GM04504 (cell line): ENCODE measurements at places on chromosomes 11 and 22.

DNA sequence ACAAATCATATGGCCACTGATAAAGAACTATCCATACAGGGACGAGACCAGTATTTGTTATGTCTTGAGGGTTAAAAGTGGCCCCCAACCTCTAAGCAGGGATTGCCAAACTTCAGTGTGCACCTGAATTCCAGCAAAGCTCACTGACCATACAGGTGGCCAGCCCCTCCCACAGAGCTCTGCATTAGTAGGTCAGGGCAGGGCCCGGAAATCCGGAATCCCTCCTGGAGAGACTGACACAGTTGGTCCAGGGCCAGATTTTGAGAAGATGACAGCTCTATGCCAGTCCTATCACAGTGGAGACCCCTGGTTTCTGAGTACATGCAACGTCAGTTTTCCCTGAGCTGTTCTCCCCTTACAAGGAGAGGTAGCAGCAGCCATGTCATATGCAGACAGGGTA, 20.8 kb downstream of the VPS37C start:
- no peak for DNase-seq

GRCh38 chr11:134524896-134525845, 113.1 kb upstream of the B3GAT1 start:
- DNase-seq, result no peak

DNA sequence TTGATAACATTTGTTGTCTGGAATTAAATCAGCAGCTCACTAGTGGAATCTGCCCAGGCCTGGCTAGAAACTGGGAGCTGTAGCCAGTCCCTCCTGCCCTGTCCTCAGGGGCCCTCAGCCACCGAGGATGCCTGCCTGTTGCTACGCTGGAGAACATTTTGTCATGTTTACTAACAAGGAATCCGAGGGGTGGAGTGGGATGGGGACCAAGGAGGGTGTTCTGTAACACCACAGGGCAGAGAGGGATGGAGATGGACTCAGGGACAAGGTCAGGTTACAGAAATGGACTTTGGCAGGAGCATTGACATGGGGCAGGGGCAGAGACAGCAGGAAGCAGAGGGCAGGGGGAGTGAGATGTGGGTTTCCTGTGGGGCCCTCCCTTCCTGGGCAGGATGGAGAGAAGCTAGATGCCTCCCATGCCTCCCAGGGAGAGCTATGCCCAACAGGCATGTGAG, 45.8 kb upstream of the AMPD3 start:
- DNase-seq, result no peak

- no peak for DNase-seq
Measured at GRCh38 chr22:46681010-46681409, 57.0 kb downstream of the CERK start.

DNA sequence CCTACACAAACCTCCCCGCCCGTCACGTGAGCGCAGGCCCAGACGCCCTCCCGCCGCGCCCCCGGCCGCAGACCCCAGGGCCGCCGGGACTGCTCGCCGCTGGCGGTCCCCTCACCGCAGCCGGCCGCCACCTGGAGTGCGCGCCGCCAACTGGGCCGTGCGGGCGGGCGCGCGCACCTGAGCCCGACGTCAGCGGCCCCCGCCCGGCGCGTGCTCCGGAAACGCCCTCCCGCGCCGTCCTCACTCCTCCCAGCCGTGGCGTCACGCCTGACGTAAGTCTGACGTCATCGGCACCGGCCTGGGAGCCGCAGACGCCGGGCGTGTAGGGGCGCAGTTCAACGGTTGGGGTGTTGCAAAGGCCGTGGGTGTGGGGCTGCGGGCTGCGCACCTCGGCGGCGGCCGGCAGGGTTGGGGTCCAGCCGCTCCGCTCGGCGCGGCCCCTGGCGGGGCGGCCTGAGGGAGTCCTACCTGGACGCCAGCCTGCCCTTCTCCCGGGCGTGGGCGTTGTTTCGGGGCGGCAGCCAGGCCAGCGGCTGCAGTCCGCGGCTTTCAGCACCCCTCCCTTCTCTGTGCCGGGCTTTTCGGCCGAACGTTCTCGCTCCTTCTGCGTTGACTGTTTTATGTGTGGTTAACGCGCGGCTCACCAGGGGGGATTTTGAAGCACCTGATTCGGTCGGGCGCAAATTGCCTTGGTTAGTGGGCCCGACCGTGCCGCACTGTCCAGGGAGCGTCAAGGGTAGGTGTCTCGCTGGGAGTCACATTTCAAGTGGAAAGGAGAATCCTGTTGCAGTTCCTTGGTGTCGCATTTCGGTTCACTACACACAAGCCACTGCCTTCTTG, at the start of gene JOSD1:
Gene JOSD1 (minus strand): TSS at position 155 of the 840 bp plus-strand sequence. CDS start 956 bp downstream, outside the sequence.
- DNase-seq, result peak; percentile 74

- DNase-seq, result no peak
Measured at GRCh38 chr11:34755671-34756070, 134.8 kb downstream of the EHF start.

- no peak for DNase-seq
Measured at GRCh38 chr11:94147433-94147845, 18.8 kb downstream of the PANX1 start.

GRCh38 chr11:75816561-75817239, 1.7 kb downstream of the UVRAG start:
- no peak for DNase-seq

GRCh38 chr11:16299884-16300782, 56.2 kb downstream of the SOX6 start:
- DNase-seq, result no peak

DNA sequence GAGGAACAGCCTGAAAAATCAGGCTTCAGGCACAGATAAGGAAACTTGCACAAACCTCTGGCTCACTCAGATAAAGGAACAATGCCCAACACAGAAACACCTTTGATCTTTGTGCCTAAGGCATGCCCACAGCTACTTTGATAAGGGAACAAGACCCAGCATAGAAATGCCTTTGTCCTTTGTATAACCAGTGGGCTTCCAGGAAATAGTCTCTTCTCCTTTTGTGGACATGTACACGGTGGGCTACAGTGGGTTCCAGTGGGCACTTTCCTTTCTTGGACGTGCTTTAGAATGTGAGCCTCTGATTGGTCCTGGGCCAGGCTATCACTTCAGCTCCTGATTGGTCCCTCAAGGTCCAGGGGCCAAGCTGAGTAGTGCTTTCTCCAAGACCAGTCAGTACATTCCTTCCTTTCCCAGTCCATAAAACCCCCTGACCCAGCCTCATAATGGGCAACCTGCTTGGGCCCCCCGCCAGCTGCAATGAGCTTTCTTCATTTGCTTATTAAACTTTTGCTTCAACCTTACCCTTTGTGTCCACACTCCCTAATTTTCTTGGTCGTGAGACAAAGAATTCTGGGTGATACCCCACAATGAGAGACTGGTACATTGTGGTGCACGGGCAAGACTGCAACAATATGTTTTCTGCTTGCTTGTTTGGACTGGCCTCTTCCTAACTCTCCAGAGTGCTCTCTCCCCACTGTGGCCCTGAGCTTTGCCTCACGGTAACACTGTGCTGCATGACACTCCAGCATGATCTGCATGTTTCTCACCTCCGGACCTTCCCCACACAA, 1.7 kb upstream of the CABIN1 start:
- no peak for DNase-seq

GRCh38 chr11:133710681-133711240, 134.6 kb downstream of the SPATA19 start:
- DNase-seq, result no peak

DNA sequence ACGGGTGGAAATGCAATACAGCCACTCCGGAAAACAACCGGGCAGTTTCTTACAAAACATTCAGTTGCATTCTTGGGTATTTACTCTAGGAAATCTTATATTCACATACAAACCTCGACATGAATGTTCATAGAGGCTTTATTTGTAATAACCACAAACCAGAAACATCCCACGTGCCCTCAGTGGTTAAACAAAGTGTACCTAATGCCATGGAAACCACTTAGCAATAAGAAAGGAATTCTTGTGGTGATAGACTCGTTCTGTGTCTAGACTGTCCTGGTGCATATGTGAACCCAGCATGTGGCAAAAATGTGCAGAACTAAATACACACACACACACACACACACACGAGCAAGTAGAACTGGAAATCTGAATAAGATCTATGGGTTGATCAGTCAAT, 1073.3 kb downstream of the TBC1D22A start:
- peak; percentile 39 for DNase-seq

DNA sequence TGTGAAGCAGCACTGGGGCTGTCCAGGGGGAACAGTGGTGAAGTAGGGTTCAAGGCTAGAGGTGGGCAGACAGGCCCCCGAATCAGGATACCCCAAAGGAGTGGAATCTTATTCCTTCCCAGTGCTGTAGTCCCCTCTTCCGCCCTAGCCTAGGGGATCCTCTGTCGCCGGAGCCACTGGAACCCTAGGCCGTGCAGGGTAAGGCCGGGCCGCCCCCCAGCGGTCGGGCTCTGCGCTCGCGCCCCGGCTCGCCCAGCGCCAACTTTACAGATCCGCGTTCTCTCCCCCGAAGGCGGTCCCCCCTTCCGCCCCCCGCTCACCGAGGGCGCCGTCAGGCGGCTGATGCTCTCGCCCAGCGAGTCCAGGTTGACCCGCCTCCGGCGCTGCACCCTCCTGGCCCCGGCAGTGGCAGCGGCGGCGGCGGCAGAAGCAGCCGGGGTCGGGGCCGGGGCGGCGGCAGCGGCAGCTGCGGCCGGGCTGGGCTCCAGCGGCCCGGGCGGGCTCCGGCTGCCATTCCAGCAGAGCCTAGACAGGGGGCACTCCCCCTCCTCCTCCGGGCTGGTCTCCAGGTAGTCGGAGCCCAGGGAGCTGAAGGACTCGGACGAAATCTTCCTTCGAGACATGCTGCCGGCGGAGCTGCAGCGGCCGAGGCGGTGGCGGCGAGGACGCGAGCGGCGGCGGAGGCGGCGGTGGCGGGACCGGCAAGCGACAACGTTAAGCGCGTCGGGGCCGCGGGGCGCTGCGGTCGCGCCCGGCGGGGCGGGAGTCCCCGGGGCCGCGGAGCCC, 650 bp downstream of the GUCY1A2 start:
- no peak for DNase-seq

GRCh38 chr11:100119176-100119575, 567.9 kb upstream of the ARHGAP42 start:
- DNase-seq, result no peak

DNA sequence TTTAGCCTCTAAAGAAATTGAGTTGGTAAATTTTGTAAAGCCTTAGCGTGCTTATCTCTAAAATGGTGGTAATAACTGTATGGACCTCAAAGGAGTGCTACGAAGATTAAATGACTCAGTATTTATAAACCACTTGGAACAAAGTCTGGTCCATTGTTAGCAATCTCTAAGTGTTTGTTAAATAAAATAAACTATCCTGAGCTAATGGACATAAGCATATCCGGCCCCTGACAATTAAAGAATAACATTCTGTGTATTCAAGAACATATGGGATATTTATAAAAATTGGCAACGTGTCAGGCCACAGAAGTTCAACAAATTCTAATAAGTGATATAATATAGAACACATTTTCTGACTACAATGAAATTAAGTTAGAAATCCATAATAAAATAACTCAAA, 71.0 kb downstream of the MYEOV start:
- no peak for DNase-seq

- peak; percentile 14 for DNase-seq
Measured at GRCh38 chr22:23856721-23857605, 712 bp upstream of the SLC2A11 start.

DNA sequence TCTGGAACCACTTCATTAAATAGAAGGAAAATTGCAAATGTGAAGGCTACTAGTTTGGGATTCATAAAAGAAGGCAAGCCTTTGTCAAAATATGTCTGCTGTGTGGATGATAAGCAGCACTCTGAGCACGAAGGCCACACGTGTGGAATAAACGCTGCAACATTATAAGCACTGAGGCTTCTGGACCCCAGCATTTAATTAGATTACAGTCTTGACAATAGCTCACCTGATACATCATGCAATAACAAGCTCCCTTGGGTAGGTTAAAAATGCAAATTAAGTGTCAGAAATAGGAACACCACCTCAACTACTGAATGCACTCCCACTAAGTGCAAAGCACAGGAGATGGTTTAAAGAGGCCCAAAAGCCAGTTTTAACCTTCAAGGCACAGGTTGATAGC, 179.3 kb downstream of the LARGE1 start:
- DNase-seq, result no peak

- DNase-seq, result no peak
Measured at GRCh38 chr11:134759855-134760254, 347.8 kb upstream of the B3GAT1 start.

- peak; percentile 40 for DNase-seq
Measured at GRCh38 chr11:66568124-66568916, at the start of gene CTSF. Gene CTSF (minus strand): TSS chr11:66568606. CDS start chr11:66568486, 120 bp downstream.

DNA sequence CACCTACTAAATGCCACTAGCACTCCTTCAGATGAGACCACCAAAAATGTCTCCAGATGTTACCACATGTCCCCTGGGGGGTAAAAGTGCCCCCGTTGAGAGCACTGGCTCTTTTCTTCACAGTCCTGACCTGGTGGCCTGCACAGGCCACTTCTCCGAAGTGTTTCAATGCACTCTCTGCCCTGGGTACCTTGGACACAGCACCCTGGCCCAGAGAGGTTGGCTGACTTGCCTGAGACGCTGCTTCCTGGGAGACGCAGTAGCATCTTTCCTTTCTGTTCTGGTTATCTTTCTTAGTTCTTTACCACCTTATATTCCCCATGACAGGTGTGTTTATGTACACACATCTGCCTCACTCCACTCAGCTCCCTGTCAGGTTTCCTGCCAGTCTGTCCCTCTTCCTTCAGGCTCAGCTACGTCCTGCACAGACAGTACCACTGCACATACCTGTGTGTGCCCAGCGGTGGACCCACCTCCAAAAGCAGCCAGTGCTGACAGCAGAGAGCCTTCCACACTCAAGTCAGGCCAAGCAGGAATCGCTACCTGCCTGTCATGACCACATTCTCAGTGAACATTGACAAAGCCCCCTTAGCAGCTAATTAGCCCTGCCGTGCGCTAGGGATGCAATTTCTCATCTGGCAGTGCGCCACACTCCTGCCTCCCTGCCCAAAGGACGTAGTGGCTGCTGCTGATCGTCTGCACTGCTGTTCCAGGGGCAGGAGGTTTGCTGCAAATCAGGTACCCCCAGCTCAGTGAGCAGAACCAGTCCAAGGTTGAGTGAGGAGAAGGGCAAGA, 39.0 kb downstream of the FAM83F start:
- DNase-seq, result no peak

- peak; percentile 41 for DNase-seq
Measured at GRCh38 chr11:66619080-66619554, 2.7 kb downstream of the RBM14 start.

DNA sequence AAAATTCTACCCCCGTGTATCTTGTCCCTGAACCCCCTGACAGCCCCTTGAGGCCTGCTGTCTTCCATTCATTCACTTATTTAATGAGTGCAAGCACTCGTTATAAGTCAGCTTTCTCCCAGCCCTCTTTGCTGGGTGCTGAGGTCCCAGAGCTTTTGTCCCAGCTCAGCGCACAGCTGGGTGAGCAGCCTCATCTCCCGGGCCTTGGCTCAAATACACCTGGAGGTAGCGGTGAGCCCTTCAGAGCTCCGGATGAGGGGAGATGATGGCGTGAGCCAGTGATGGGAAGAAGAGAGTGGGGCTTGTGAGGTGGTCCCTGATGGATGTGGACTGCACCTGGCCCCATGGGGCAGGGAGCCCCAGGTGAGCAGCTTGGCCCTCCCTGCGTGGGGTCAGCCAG, 18.1 kb upstream of the ARHGAP8 start:
- DNase-seq, result no peak

GRCh38 chr22:35450824-35451569, 51.1 kb downstream of the MCM5 start:
- DNase-seq, result no peak

GRCh38 chr22:30890686-30891442, 77.7 kb downstream of the MORC2 start:
- DNase-seq, result no peak

GRCh38 chr22:41361716-41362310, 19.9 kb upstream of the TEF start:
- no peak for DNase-seq
